ENCODE measurements at places on chromosomes 1 and 21.

DNA sequence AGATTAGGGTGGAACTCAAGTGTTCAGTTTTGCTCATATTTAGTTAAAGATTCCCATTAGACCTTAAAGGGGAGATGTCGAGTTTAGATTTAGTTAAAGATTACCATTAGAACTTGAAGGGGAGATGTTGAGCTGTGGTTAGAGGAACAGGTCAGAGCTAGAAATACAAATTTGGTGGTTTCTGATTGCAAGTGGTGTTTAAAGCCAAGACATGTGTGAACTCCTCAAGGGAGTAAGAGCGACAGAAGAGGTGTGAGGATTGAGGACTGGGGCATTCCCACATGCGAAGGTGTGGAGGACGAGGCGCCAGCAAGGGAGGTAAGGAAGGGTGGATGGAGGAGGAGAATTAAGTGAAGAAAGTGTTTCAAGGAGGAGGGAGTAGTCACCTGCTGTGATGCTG is 168.6 kb downstream of the IER5 start:
- DNase-seq: no peak

- DNase-seq: no peak
These were observed 814.5 kb upstream of the NEGR1 start for GRCh38 chr1:73096841-73097240.

- no peak for DNase-seq
These were observed 603.0 kb downstream of the MATN1 start for GRCh38 chr1:30120245-30121000.

DNA sequence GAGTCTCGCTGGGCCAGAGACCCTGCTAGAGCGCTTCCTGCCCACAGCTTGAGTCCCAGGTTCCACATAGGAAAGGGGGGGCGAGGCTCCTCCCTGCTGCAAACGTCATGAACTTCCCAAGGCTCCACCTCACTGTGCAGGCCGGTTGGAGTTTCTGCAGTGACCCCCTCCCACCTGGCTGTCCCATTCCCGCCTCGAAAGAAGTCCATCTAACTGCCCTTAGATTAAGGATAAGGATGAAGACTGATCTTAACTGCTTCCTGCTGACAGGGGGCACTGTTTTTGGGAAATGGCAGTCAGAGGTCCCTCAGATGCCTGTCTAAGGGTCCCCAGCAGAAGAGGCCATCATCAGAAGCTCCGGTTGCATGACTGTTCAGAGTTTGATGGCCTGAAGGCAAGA is 62.7 kb downstream of the STUM start:
- DNase-seq: no peak

DNA sequence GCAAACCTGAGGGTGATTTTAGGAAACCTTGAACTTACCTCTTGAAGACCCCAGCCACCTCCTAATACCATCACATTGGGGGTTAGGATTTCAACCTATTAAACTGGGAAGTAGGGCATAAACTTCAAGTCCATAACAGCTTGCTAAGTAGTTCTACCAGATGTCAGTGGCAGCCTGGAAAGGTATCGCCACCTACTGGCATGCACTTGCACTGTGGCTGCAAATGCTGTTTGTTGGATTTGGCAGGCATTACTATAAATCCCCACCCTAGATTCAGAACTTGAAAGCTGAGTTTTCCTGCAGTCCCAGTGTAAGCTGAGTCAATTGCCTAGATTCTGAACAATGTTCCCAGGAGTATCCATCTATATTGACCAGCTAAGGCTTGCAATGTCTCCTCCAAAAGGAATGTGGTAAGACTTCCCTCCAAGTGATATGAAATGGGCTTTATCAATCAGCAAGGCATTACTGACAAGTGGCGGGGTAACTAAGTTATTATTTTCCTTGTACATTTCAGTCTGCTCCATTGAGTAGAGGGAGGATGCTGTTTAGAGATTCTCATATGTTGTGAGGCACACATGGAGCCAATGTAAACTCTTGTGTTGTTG is 474.5 kb downstream of the PTPRC start:
- DNase-seq: peak; percentile 65

GRCh38 chr21:39527664-39528381 is 76.1 kb downstream of the SH3BGR start:
- no peak for DNase-seq

GRCh38 chr21:33973268-33973667 is 57.7 kb upstream of the ATP5PO start:
- no peak for DNase-seq

DNA sequence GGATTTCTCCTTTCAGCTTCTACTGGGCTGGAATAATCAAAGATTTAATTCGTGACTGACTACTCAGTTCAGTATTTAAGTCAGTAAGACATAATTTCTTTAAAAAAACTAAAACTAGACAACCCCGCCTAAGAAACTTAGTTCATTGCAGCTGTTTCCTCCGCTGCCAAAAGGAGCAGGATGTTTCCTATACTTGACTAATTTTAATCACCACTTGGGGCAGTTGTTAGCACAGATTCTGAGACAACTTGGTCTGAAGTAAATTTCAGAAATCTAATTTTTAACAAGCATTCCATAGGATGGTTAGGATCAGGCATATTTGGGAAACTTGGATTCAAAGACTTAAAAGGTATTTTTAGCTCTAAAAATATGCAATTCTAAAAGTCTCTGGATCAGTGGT is 34.0 kb downstream of the EPRS1 start:
- DNase-seq: no peak

DNA sequence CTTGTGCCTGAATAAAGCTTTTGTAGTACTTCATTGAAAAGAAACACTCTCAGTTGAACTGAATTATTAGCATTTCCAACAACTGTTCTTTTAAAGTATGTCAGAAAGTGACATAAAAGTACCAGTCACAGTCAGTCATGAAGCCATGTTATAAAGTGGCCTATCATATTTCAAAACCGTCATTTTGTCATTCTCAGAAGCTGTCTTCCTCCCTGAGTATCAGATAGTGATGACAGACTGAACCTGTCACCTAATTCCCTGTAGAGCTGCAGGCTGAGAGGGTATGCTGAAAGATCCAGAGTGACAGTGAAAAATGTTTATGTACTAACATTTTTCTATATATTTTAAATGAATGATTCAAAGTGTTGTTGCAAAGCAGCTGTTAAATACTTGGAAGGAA is 1121.7 kb upstream of the PRMT6 start:
- no peak for DNase-seq

DNA sequence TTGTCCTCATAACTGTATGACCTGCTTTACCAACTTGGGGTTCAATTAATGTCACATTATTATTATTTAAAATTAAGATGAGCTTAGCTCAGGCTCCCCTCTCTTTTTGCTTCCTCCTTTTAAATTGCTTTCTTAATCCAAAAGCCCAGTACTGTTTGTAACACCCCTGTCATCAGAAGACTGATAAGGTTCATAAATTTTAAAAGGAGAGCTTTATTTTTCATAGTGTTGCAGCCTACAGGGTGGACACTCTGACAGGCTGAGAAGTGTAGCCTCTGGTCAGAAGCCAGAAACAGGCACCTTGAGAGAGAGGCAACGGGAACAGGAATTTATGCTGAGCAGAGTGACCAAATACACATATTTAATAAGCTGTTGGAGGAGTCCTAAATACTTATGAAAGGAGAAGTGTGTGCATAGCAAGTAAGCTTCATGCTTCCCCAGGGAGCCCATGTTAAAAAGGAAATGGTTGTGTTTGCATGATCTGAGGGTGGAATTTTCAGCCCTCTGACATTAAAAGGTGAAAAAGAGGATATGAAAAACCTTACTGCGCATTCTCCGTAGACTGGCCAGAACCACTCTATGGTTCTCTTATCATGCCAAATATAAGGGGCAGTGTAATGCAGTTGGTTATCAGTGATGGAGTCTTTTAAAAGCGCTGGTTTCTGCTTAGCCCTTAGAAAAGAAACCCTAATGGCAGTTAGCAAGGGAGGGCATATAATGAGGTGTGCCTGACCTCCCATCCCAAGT is 30.5 kb upstream of the FGGY start:
- DNase-seq: no peak

DNA sequence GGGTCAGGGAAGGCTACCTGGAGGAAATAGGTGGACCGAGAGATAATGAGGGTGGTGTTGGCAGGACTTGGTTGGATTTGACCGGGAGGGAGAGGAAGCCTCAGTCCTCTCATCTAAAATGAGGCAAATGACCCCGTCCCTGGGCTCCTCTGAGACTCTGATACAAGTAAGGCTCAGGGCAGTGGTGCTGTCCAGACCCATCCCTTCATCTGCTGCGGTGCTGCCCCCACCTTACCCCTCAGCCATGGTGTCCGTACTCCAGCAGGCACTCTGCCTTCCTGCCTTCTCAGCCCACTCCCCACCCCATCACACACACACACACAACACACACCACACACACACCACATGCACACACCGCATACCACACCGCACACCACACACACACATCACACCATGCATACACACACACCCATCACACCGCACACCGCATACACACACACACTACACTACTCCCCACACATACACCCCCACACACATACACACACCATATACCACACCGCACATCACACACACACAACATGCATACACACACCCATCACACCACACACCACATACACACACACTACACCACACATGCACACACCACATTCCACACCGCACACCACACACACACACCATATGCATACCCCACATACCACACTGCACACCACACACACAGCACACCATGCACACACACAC is 29.4 kb upstream of the SLC26A9 start:
- no peak for DNase-seq

GRCh38 chr1:43931711-43932660 is 1.6 kb upstream of the ARTN start:
- no peak for DNase-seq

GRCh38 chr1:109466125-109466451 is 258 bp upstream of the SYPL2 start:
- no peak for DNase-seq

DNA sequence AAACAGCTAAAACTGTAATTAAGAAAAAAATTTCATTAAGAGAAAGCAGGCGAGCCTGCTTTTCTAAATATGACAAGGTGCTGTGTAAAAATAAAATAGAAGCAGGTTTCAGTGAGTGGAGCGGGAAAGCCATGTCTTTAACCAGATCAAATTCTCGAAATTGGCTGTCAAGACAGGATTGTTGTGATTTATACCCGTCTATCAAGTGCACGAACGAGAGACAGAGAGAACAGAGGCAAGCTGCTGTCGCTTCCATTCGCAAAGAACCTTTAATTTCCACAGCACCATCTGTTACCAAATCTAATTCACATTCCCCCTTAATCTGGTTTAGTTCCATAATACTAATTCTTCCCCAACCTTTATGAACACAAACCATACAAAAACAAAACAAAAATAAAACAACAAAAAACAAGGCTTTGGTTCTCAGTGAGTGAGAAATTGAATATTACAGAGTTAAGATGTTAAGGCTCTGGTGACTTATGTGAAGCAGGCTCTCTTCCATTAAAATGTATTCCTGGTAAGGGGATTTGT is 35.0 kb downstream of the ESRRG start:
- DNase-seq: no peak

GRCh38 chr1:58524353-58524945 is 22.1 kb downstream of the OMA1 start:
- DNase-seq: no peak

- DNase-seq: no peak
These were observed 39.8 kb downstream of the WDR4 start for GRCh38 chr21:42839271-42840231.

DNA sequence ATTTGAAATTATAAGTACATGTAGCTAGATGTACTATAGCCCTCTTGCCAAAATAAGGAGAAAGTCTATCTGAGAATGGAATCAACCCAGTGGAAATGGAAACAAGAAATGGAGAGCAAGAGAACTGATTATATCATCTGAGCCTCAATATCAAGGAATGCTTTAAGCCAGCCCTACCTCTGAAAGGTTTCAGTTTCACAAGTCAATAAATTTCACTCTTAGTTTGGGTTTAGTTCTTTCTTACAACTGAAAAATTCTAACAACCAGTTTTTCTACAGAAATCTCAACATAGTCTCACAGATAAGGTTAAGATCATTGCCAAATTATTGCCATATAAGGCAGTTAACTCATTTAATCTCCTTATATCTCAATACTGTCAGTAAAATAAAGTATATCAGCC is 80.0 kb downstream of the EPS15 start:
- no peak for DNase-seq

Measured in CD4-positive, alpha-beta T cell treated with Interleukin-15 for 4 hours (primary cell).